ENCODE measurements at places on chromosomes 16 and 17.

DNA sequence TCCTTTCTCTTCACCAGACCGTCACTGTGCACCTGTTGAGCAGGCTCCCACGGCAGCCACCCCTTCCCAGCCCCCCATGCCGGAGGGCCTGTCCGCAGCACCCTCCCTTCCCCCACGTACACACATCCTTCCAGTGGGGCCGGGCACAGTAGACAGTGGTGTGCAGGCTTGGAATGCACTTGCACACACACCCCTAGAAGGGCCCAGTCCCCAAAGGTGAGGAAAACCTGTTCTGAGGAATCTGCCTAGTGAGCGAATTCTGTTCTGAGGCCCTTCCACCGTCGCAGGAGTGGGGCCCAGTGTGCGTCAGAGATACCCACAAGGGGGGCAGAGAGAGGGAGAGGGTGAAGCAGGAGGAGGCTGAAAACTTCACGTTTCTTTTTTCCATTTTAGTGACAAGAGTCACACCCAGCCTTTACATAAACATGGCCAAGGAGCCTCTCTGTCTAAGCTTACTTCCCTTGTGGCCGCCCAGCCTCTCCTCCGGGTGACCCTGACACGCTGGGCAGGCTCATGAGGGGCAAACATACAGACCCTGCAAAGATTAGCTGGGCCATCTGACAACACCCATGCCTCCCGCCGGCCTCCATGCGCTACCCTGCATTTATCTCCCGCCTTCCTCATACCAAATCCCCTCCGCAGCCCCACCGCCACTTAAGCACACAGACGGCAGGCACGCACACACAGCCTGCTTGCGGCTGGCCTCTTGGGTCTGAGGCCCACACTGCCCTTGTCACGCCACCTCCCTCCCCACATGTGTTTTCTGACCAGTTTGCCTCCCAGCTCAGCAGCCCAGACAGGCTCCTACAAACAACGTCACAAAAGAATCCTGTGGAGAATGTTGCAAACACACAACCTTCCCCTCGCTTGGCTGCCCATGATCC, 1.8 kb downstream of the ZBTB4 start:
- no peak for DNase-seq

GRCh38 chr17:72063262-72063661, 57.6 kb upstream of the SOX9 start:
- DNase-seq: no peak

- no peak for DNase-seq
These were observed 656.4 kb upstream of the CDH8 start for GRCh38 chr16:62692685-62693084.

DNA sequence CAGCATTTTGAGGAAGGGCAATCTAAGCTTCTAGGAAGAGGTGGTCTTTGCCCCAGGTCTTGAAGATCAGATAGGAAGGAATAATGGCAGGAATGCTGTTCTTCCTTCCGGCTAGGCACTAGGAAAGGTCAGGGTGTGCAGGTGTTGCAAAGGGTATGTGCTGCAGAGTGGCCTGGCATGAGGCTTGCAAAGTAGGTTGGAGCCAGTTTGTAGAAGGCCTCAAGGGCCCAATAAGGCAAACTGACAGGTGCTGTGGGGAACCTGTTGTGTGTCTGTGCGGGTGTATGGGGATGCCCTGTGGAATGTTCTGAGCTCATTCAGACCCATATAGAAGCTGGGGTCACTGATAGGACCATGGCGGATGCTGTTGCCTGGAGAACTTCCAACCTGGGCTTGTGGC, 12.7 kb downstream of the MSI2 start:
- DNase-seq: no peak

- DNase-seq: no peak
These were observed 14.7 kb downstream of the NXN start for GRCh38 chr17:964876-965275.

DNA sequence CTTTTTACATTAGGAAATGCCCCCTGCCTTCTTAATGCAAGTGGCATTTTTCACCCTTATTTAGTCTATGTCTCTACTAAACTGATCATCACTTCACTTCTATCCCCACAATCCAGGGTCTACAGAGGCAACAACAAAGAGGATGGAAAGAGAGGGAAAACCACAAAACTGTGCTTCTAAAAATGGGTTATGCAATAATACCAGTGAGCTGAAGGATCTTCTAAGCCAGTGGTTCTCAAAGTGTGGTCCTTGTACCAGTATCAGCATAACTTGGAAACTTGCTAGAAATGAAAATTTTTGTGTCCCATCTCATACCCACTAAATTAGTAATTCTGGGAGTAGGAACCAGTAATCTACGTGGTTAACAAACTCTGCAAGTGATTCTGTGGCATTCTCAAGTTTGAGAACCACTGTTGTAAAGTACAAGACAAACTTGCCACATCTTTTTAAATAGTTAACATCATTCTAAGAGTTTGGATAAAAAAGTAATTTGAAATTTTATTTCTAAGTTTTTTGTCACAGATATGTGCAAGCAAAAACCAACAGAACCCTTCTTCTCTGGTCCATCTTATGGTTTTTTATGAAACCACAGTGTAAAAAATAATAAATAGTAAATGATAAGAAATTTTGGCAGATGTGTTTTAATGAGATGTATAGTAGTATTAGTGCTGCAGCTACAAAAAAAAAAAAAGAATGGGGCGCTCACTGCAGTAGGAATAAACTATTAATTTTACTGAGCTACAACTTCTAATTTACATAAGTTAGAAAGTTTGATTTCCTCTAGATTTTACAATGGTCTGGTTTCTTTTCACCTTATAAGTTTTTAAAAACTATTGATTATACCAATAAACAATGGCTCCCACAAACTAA, 16.2 kb downstream of the CDC27 start:
- no peak for DNase-seq

GRCh38 chr17:28385406-28385805, 13.9 kb downstream of the SARM1 start:
- DNase-seq: no peak

DNA sequence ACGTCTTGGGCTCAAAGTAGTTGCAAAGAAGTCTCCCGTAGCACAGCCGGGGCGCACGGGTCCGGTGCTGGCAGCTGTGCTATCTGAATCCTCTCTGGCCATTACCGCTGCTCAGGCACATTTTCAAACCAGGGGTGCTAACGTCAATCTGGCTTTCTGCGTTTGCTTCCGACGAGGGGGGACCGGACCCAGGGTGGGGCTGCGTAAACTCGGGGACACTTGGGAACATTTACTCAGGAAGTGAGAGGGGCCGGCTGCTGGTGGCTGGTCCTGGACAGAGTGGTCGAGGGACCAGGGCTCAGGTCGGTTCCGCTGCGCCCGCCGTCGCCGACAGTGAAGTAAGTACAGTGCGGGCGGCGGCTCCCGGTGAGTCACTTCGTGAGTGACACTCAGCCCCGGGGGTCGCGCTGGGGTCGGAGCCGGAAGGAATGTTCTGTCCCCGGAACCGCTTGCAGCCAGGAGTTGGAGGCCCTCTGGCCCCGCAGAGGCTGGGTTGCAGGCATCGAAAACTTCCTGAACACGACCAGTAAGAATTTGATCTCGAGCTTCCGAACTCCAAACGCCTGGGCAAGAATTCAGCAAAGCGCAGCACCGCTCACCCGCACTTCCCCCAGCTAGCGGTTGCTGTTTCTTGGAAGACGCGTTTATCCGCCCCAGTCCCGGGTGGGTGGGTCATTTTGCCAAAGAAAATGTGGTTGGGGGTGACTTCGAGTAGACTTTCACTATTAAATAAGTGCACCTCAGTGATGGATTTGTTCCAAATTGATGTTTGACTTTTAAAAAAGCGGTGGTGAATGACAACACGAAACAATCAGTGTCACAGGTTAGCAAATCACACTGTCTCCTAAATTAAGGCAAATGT, 1.4 kb upstream of the HS3ST3B1 start:
- DNase-seq: no peak

GRCh38 chr16:16121185-16121727, 102.0 kb downstream of the ABCC6 start:
- DNase-seq: no peak

DNA sequence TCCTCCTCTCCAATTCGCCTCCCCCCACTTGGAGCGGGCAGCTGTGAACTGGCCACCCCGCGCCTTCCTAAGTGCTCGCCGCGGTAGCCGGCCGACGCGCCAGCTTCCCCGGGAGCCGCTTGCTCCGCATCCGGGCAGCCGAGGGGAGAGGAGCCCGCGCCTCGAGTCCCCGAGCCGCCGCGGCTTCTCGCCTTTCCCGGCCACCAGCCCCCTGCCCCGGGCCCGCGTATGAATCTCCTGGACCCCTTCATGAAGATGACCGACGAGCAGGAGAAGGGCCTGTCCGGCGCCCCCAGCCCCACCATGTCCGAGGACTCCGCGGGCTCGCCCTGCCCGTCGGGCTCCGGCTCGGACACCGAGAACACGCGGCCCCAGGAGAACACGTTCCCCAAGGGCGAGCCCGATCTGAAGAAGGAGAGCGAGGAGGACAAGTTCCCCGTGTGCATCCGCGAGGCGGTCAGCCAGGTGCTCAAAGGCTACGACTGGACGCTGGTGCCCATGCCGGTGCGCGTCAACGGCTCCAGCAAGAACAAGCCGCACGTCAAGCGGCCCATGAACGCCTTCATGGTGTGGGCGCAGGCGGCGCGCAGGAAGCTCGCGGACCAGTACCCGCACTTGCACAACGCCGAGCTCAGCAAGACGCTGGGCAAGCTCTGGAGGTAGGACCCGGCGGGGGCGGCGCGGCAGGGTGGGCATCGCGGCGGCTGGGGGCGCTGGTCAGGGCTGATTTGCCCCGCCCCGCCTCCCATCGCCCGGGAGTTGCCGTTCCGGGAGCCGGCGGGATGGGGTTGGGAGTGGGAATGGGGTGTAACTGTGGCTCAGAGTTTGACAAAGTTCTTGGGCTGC, 567 bp downstream of the SOX9 start:
- peak; percentile 33 for DNase-seq

DNA sequence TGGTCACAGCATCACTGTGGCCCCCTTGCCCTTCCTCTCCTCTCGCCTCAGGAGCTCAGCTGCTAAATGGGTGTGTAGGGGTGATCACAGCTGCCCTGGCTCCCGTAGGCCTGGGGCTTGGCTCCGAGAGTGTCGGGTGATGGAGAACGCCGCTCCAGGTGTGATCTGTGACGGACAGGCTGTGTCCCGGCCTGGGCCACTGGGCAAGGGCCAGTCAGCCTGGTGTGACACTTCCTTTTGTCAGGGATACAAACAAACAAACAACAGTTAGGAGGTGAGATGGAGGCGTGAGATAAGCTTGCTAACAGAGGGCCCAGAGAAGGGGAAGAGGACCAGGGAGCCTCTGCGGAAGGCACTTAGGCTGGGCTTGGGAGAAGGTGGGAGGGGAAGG, 2.0 kb downstream of the ADGRG1 start:
- DNase-seq: no peak

GRCh38 chr16:81502396-81503070, 57.9 kb downstream of the CMIP start:
- no peak for DNase-seq

DNA sequence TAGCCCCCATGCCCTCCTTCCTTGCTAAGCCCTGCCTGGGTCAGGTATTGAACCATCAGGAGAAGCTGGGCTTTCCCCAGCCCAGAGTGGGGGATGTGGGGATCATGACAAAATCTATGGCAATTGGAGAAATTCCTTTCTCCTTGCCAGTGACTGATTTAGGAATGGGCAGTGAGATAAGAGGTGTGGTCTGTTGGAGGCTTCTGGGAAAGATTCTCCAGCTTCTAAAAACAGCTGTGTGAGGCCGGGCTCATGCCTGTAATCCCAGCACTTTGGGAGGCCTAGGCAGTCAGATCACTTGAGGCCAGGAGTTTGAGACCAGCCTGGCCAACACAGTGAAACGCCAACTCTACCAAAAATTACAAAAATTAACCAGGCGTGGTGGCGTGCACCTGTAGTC, 69.1 kb downstream of the SRCIN1 start:
- DNase-seq: no peak

DNA sequence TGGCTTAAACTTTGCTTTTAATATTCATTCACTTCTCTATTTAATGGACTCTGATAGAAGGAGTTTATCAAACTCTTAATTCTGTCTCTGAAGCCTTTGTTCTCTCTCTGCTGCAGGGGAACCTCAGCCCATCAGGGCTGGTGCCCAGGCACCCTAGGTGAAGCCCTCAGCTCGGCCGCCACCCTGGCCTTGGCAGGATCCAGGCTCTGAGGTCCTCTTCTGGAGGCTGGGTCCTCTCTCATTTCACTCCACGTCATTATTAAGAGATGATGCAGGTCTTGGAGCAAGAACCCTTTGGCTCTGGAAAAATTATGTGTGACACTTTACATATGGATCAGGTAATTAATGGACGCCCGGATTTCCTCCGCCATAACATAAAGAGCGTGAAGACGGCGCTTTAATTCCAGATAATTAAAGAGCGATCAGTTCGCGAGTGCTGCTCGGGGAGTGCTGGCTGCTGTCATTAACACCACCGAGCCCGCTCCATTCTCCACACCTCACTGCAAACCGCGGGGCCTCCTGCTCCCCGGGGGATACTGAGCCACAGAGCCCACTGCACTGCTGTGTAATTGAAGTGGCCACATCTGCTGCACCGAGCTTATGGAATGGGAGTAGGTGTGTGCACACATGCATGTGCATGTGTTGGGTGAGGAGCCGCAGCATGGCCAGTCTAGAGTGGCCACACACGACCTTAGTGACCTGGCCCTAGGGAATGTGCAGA, 259.4 kb upstream of the TNRC6C start:
- no peak for DNase-seq

DNA sequence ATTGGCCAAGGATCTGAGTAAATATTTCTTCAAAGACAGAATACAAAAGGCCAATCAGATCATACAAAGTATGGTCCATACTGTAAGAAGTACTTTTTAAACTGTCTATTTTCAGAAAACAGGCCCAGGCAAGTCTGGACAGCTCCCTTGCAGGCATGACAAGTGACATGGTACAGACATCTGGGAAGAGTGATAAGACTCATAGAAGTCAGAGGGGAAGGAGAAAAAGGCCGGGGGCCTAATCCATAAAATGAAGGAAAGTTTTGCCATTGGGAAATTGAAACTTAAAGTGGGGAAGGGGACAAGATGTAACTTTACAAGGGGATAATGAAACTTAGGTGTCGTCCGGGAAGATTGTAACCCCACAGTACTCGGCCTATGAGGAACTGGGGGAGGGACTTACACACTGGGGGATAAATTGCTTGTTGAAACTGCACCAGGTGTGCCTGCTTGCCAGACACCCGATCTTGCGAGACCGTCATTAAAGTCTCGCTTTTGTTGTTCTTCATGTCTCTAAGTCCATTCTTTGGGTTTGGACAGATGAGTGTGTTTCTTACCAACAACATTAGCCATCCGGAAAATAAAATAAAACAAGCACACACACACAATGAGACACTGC, 684.0 kb downstream of the CDH11 start:
- no peak for DNase-seq

DNA sequence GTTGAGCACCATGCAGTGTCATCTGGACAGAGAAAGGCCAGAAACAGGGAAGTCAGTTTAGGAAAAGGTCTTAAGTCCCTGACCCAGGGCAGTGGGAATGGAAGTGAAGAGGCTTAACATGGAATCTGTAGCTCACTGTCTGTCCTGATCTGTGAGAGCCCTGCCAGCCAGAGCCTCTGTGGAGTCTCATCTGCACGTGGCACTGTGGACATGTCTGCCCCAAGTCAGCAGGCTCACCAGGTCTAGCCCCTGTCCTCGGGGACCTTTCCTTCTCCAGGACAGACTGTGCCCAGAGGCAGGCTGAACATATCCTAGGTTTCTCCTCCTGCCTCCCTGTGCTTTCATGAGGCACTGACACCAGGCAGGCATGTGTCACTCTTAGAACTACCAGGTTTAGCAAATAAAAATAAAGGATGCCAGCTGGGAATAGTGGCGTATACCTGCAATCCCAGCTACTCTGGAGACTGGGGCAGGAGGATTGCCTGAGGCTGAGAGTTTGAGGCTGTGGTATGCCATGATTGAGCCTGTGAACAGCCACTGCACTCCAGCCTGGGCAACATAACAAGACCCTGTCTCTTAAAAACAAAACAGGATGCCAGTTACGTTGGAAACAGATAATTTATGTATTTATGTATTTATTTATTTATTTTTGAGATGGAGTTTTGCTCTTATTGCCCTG, 22.4 kb downstream of the UNK start:
- no peak for DNase-seq

Measured in NCI-H446 (cell line).